ENCODE measurements at places on chromosomes 2 and 18. TPM values are rescaled to one million over a fixed set of nuclear protein-coding genes. Genes with fewer than 3 reads are reported as not detected.

GRCh38 chr2:47016172-47016913 lies 100.7 kb upstream of the MCFD2 start:
- peaks cover 6% of the 10 kb centered on the region for H3K36me3 ChIP-seq
- no peaks in the 10 kb centered on the region for H3K27me3 ChIP-seq
- peak overlapping the region; percentile 21 for H3K27ac ChIP-seq
- H3K4me3 ChIP-seq = no peak overlapping the region
- H3K4me1 ChIP-seq = no peaks in the 10 kb centered on the region

GRCh38 chr2:36425608-36426355 lies 70.2 kb downstream of the CRIM1 start:
- no peak overlapping the region for H3K4me3 ChIP-seq
- DNase-seq = no peak
- no peaks in the 10 kb centered on the region for H3K36me3 ChIP-seq
- H3K27me3 ChIP-seq = no peaks in the 10 kb centered on the region

DNA sequence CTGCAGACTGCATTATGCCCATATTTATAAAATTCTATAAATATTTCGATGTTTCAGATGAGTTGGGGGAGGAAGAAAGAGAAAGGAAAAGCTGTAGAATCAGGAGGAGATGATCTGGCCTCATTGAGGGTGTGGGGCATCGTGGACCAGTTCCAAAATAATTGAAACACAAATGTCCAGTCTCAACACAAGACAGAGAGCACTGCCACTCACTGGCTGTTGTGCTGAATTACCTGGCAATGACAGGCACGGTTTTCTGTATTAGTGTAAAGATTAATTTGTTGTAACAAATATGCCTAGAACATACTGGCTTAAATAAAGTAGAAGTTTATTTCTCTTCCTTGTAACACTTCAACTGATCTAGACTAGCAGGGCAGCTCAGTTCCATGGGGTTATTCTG lies 24.1 kb downstream of the POLE4 start:
- no peaks in the 10 kb centered on the region for H3K27me3 ChIP-seq
- H3K4me3 ChIP-seq = no peak overlapping the region
- no peaks in the 10 kb centered on the region for H3K4me1 ChIP-seq
- no peak overlapping the region for H3K27ac ChIP-seq

DNA sequence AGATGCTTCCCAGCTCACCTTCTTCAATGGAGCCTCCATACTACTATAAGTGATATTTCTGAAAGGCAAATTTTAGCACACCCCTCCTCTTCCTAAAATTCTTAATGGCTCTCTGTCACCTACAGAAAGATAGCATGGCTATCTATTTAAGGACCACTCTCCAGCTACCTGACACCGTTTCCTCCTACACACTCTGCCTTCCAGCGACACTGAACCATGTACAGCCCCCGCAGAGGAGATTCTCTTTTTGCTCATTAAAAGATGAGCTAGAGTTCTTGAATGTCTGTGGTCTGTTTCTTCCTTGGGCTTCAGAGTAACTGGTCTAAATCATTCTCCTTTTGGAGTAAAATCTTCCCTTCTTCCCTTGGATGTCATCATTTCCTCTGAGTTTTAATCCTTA lies 38.4 kb upstream of the GAREM1 start:
- no peak overlapping the region for H3K27ac ChIP-seq
- no peaks in the 10 kb centered on the region for H3K4me1 ChIP-seq
- DNase-seq = no peak
- no peak overlapping the region for H3K4me3 ChIP-seq
- no peaks in the 10 kb centered on the region for H3K36me3 ChIP-seq

DNA sequence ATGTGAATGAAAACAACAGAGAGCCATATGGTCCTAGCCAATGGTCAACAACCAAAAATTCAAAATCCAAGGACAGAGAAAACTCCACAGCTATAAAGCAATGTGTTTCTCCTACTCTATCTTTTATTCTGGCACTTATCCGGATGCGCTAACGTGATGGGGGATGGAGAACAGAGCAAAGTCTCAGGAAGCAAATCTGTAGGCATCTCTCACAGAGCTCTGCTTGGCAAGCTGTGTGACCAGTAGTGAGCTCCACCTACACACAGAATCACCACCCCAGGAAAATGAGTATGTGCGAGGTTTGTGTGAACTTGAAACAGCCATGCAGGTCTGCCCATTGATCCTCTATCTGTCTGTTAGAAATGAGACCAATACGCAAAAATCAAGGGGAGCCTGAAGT lies 584.3 kb downstream of the BCL11A start:
- no peaks in the 10 kb centered on the region for H3K27me3 ChIP-seq
- H3K27ac ChIP-seq = no peak overlapping the region
- no peak for DNase-seq
- no peak overlapping the region for H3K4me3 ChIP-seq

Gene ASXL3
- 0.96 TPM for total RNA-seq

Gene CCDC150
- total RNA-seq = 3.8 TPM

Gene SCYGR4
- total RNA-seq = not detected

Gene RTP5
- 0.15 TPM for total RNA-seq

Gene TEKT4
- total RNA-seq = not detected

All from breast epithelium (tissue), 4 donors.